NAMALWA (cell line): ENCODE measurements at places on chromosomes 6 and 20.
A peak's percentile ranks its signal among the peaks of the same experiment; 100 is the strongest.

DNA sequence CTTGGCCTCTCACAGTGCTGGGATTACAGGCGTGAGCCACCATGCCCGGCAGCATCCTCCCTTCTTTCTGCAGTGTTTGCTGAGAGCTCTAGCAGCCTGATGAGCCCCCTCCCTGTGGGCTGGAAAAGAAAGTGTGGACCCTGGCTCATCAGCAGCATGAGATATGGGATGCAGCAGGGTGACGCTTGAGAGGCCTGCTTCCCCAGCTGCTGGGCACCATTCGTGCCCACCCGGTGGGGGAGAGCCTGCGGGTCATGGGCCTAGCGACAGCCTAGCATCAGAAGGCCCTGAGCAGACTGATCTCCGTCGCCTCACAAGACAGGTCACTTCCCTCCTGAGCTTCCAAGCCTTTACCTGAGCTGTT lies 16.0 kb upstream of the CCDC167 start:
- no peak for DNase-seq

DNA sequence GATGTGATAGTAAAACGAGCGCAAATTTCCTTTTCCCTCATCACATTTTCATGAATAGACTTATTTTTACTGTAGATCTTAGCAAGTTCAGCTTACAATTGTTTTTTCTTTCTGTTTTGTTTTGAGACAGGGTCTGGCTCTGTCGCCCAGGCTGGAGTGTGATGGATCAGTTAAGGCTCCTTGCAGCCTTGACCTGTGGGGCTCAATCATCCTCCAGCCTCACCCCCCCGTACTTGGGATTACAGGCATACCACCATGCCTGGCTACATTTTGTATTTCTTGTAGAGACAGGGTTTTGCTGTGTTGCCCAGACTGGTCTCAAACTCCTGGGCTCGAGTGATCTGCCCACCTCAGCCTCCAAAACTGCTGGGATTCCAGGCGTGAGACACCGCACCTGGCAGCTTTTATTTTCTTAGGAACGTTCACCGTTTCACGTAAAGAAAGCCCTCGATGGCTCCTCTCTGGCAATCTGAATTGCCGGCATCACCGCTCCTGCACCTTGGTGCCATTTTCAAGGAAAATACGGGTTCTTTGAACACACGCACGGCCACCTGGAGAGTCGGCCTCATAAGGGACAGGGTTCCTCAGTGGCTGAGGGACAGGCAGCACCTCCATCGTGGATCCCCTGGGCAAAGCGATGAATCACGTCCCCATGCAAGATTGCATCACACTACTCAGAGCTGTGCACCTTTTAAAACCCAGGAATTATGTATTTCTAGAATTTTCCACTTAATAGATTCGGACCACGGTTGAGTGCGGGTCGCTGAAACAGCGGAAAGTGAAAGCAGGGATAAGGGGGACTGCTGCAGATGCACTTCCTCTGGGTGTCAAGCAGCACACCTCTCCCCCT lies 78.7 kb downstream of the IRF4 start:
- no peak for DNase-seq

- no peak for DNase-seq
Measured at GRCh38 chr6:20732896-20733295, 198.6 kb downstream of the CDKAL1 start.

GRCh38 chr20:41671143-41671542 lies 53.0 kb upstream of the CHD6 start:
- DNase-seq: no peak

DNA sequence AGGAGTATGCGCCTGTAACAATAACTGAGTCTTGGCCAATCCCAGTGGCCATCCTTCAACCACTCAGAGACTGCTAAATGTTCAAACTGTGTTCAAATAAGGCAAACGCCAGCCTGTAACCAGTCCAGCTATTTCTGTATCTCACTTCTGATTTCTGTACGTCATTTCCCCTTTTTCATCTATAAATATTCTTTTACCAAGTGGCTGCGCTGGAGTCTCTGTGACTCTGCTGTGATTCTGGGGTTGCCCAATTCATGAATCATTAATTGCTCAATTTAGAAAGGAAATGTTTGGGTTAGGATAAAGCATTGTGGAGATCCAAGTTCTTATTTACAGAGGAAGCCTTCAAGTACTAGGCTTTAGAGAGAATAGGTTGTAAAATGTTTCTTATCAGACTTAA lies 89.8 kb upstream of the UST start:
- peak; percentile 15 for DNase-seq

DNA sequence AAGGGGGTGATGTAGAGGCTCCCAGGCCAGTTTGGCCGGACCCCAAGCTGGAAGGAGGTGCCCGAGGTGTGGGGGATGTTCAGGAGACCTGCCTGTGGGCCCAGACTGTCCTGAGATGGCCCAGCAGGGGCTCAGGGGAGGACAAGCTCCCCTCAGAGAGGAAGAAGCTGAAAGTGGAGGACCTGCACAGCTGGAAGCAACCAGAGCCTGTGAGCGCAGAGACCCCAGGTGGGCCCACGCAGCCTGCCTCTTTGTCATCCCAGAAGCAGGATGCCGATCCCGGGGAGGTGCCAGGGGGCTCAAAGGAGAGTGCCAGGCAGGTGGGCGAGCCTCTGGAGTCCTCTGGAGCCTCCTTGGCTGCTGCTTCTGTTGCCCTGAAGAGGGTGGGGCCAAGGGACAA lies 29.7 kb downstream of the ZNF831 start:
- DNase-seq: no peak

GRCh38 chr20:17287503-17287902 lies 60.7 kb downstream of the PCSK2 start:
- peak; percentile 18 for DNase-seq

DNA sequence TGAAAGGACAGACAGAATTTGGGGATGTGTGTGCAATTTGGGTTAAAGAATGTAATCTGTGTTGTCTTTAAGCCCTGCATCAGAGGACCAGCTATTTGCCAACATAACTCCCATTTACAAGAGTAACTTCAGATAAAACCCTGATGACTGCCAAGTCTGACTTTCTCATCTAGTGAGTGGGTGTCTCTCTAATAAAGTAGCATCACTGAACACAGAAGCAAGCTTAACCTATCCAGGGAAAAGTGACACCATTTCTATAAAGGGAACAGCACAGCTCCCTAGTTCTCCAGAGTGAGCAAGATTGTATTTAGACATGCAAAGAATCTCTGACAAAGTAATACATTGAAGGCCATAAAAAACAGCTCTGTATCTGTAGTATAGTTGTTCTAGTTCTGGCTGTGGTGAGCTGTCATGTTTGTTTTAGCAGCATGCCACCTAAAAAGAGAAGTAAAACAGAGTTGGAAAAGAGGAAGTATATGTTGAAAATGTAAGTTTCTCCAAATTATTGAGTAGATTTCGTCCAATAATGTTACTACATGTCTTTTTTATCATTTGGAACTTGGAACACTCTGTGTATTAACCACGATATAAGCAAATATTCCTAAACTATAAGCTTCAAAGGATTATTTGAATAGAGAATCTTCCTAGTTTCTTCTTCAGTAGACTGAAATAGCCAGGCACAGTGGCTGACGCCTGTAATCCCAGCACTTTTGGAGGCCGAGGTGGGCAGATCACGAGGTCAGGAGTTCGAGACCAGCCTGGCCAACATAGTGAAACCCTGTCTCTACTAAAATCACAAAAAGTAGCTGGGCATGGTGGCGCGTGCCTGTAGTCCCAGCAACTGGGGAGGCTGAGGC lies 8.8 kb upstream of the PIM1 start:
- DNase-seq: peak; percentile 80

GRCh38 chr6:136549300-136550044 lies 750 bp downstream of the MAP7 start:
- DNase-seq: no peak

DNA sequence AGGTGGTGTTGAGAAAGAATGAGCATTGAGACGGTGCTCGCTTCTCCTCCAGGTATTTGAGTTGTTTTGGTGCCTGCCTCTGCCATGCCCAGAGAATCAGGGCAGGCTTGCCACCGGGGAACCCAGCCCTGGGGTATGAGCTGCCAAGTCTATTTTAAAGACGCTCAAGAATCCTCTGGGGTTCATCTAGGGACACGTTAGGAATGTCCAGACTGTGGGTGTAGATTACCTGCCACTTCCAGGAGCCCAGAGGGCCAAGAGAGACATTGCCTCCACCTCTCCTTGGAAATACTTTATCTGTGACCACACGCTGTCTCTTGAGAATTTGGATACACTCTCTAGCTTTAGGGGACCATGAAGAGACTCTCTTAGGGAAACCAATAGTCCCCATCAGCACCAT lies 28.3 kb downstream of the SAYSD1 start:
- DNase-seq: no peak
